ENCODE measurements at places on chromosomes 3 and 15.

- peak; percentile 84 for DNase-seq
Measured at GRCh38 chr3:38029400-38030125, at the start of gene PLCD1. Gene PLCD1, minus strand, starts transcription at chr3:38029642. Its CDS starts 103 bp downstream, at chr3:38029539.

GRCh38 chr15:51735228-51736010 is 2.0 kb downstream of the LYSMD2 start:
- peak; percentile 65 for DNase-seq

- DNase-seq, result no peak
Measured at GRCh38 chr3:29642393-29643033, 361.6 kb downstream of the RBMS3 start.

GRCh38 chr3:4587838-4588105 is 94.6 kb downstream of the ITPR1 start:
- DNase-seq, result no peak

- no peak for DNase-seq
Measured at GRCh38 chr3:110493438-110494092, 578.1 kb upstream of the NECTIN3 start.

DNA sequence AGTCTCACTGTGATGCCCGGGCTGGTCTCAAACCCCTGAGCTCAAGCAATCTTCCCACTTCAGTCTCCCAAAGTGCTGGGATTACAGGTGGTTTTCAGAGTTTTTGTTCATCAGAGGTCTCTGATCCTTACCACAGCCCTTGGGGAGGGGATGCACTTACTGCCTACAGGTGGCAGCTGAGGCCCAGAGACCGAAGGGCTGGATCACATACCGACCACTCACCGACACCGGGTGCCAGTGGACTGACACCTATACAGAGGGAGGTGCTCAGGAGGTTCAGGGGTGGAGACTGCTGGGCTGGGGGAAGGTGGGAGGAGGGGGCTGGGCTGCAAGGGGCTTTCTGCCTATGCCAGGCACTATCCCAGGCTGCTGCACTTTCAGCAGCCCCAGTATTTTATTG is 19.5 kb downstream of the DUSP7 start:
- DNase-seq, result no peak

GRCh38 chr3:14333215-14333614 is 69.2 kb upstream of the SLC6A6 start:
- DNase-seq, result no peak

DNA sequence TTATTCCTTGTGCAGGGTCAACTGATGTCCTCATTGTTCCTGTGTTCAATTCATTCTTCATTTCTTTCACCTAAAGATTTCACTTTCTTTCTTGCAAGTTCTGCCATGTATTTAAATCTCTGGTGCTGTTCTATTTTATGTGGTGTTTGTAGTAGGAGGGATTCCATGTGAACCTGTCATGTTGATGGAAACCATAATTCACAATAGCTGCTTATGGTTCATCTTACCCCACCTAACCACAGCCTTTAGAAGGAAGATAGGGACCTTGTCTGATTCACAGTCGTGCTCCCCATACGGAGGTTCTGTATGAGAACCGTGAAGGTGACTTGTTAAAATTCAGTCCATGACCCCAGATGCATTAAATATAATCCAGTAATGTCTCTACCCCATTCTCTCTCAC is 21.9 kb downstream of the SLCO2A1 start:
- no peak for DNase-seq

DNA sequence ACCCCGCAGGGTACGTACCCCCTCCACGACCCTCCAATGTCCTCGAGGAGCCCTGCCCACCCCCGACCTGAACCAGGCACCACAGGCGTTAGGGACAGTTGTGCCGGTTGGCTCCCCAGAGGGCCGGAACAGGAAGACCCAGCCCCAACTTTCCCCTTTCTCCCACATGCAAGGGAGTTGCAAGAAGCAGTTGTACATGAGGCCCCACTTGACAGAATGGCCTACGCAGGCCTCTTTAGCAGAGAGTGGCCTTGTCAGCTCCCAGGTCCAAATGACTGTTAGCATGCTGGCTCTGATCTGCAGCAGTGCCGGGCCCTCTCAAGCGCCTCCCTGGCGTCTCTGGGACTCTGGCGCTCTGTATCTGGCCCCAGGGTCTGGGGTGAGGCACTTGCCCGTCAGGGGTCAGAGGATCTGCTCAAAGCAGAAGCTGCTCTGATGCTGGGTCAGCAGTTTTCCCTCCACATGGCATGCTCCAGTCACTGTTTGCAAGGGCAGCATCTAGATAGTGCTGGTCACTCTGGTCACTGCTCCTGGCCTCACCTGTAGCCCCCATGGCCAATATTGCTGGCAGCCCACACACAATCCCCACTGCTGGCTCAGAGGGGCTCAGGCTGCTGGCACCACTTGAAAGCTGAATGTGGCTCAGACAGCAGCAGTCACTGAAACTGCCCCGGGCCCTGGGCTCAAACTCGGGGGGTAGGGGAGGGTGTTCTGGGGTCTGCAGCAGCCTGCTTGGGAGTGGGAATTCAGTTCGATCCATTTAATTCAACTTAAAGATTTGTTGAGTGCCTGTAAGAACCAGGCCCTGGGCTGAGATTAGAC is 254.5 kb downstream of the FAM43A start:
- peak; percentile 54 for DNase-seq
